ENCODE measurements at places on chromosomes 16 and 17. TPM values are rescaled to one million over a fixed set of nuclear protein-coding genes. Genes with fewer than 3 reads are reported as not detected.

The TMEM88 gene
- 0.55 TPM for total RNA-seq

The COQ7 gene
- total RNA-seq: 15.3 TPM

The OR1F1 gene
- total RNA-seq: not detected

The TMEM114 gene
- total RNA-seq: not detected

The CARD14 gene
- not detected for total RNA-seq

The KRT31 gene
- total RNA-seq: not detected

The XAF1 gene
- total RNA-seq: 446 TPM

The PRR35 gene
- total RNA-seq: not detected

The RABEP2 gene
- 16.8 TPM for total RNA-seq

The NPW gene
- total RNA-seq: 0.42 TPM

The PIK3R6 gene
- 7.1 TPM for total RNA-seq

The MYOCD gene
- not detected for total RNA-seq

The TM4SF5 gene
- not detected for total RNA-seq

The CHST5 gene
- total RNA-seq: 0.06 TPM

The PLA2G10 gene
- total RNA-seq: not detected

The TEDC2 gene
- total RNA-seq: 21.4 TPM

The LITAFD gene
- not detected for total RNA-seq

The SLX4 gene
- total RNA-seq: 13.2 TPM

The DNAH2 gene
- total RNA-seq: not detected

The BRIP1 gene
- 24.3 TPM for total RNA-seq

The HS3ST2 gene
- not detected for total RNA-seq

The CDT1 gene
- total RNA-seq: 119 TPM

The KREMEN2 gene
- 0.08 TPM for total RNA-seq

The CCL4L2 gene
- not detected for total RNA-seq

The ESRP2 gene
- total RNA-seq: 0.08 TPM

The HAP1 gene
- total RNA-seq: 0.31 TPM

The IL34 gene
- not detected for total RNA-seq

The TMEM204 gene
- total RNA-seq: 60.6 TPM

The TMED6 gene
- 1.3 TPM for total RNA-seq

The NPIPB6 gene
- 1.4 TPM for total RNA-seq

The KRTAP4-5 gene
- not detected for total RNA-seq

The CDH5 gene
- not detected for total RNA-seq

The SLFN14 gene
- total RNA-seq: not detected

The SRL gene
- not detected for total RNA-seq

The C16orf82 gene
- total RNA-seq: not detected

The ARL5C gene
- not detected for total RNA-seq

The MT1F gene
- 24.3 TPM for total RNA-seq
